ENCODE measurements at places on chromosomes 12 and 14. TPM values are rescaled to one million over a fixed set of nuclear protein-coding genes. Genes with fewer than 3 reads are reported as not detected.

DNA sequence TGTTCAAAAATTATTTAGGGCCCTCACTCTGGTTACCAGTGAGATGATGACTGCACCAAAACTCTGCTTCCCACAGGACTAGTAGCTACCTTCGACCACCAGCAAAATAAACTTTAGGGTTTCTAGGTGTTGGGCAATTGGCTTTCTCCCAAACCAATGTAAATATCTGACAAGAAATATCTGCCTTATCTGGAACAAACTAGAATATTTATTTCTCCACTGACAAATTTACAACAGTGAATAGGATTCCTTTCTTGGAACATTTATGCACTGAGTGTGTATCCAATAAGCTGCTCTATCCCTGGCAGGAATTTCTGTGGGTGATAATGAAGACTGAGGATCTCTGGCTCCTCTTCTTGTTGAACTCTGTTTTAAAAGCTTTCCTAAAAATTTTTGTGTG lies 148.6 kb downstream of the SLC6A15 start:
- H3K27ac ChIP-seq = no peak overlapping the region
- no peak for DNase-seq
- H3K4me3 ChIP-seq = no peak overlapping the region
- H3K27me3 ChIP-seq = no peaks in the 10 kb centered on the region
- H3K36me3 ChIP-seq = no peaks in the 10 kb centered on the region
- H3K4me1 ChIP-seq = no peaks in the 10 kb centered on the region

- H3K4me3 ChIP-seq = no peak overlapping the region
- no peak for DNase-seq
- no peak overlapping the region for H3K27ac ChIP-seq
- H3K4me1 ChIP-seq = peaks cover 28% of the 10 kb centered on the region
- no peaks in the 10 kb centered on the region for H3K36me3 ChIP-seq
These were observed 12.4 kb downstream of the KRT71 start for GRCh38 chr12:52540531-52540930.

GRCh38 chr12:19542606-19543005 lies 103.3 kb downstream of the AEBP2 start:
- H3K4me3 ChIP-seq = no peak overlapping the region
- H3K27ac ChIP-seq = no peak overlapping the region
- no peak for DNase-seq
- no peaks in the 10 kb centered on the region for H3K4me1 ChIP-seq
- H3K27me3 ChIP-seq = no peaks in the 10 kb centered on the region

The CNPY2 gene
- 46.7 TPM for total RNA-seq

The TMEM132C gene
- 25.0 TPM for total RNA-seq

The GLT8D2 gene
- 49.0 TPM for total RNA-seq

The CYP27B1 gene
- 0.72 TPM for total RNA-seq

The STON2 gene
- 81.9 TPM for total RNA-seq

The KRT8 gene
- total RNA-seq = 12.0 TPM

The KIF26A gene
- 4.3 TPM for total RNA-seq
